Ascending aorta (tissue), 2 donors: ENCODE measurements at places on chromosomes 1 and 21.

GRCh38 chr1:20099533-20099932 lies 19.8 kb downstream of the PLA2G2D start:
- DNase-seq: no peak

DNA sequence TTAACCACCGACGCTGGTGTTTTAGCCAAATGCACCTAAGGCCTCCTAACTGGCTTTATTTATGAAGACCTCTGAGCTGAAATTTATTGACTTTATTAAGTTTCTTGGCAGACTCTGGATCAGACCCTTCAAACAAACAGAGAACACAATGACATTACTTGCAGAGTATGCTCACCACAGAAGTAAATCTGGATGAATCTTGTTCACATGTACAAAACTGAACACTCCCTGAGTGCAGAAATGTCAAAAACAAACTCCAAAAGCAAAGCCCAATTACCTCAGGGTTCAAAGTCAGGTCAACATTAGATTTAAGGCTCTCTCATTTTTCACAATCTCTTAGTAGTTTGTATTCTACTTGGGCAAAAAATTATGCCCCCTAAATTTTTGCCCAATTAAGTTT lies 218.6 kb downstream of the SLC45A1 start:
- no peak for DNase-seq

DNA sequence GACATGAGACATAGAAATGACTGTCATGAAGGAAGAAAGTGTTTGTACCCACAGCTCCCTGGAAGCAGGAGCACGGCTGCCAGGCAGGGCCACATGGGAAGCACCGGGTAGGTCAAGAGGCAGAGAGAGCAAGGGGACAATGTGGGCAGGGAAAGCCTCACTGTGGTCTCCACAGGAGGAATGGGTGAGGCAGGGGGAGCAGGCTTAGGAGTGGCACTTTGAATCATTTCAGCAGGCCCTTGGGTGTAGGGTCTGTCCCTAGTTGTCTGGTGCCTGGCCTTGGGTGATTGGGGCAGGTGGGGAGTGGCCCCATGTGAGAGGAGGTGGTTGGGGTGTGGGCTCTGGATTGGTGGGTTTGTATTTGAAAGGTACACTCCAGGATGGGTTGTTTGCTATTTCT lies 83.9 kb downstream of the PCBP3 start:
- DNase-seq: no peak

DNA sequence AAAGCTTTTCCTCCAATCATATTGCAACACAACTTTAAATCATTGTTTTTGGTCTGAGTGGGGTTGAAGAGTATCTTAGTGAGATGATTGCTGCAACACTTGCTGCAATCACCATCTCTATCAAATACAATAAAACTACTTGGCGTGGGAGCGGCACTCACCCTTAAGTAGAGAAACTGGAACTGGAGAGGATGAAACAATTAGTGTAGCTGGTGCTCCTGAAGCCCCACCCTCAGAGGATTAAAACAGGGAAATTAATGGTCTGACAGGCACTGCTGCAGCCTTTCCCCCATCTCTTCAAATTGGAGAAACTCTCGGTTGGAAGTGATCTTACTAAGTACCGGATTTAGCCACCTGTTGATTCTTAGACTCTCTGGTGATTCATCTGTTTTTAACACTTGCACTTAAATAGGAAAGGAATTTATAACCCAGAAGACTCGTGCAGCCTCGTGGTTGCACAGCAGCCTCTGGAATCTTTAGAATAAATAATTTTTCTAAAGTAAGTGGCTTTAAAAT lies 80.5 kb upstream of the KIF26B start:
- no peak for DNase-seq

DNA sequence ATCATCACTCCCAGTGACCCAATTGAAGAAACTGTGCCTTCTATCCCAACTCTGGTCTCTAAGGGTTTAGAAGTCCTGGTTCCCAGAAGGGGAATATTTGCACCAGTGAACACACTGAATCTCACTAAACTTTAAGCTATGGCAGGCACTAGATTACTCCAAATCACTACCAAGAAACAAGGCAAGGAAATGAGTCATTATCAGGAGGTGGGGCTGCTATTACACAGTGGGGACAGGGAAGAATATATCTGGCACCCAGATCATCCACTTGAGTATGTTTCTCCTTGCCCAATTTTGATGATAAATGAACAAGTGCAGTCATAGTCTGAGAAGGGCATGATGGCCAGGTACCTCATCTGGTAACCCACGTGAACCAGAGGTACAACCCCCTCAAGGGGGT lies 7.0 kb downstream of the MRPL9 start:
- DNase-seq: no peak

- DNase-seq: no peak
These were observed 17.2 kb downstream of the GNG12 start for GRCh38 chr1:67816095-67816475.

DNA sequence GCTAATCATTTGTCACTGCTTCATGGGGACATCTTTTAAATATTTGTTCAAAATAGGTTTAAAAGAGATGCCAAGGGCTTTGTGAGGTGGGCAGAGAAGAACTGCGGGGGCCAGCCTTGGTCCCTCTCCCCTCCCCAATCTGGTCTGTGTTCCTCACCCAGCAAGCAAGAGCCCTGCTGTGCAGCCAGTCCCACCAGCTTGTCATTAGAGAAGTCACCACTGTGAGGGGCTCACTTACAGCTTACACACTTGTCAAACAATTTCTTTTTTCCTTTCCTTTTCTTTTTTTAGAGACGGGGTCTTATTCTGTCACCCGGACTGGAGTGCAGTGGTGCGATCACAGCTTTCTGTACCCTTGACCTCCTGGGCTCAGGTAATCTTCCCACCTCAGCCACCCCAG lies 10.4 kb upstream of the CDK18 start:
- no peak for DNase-seq

DNA sequence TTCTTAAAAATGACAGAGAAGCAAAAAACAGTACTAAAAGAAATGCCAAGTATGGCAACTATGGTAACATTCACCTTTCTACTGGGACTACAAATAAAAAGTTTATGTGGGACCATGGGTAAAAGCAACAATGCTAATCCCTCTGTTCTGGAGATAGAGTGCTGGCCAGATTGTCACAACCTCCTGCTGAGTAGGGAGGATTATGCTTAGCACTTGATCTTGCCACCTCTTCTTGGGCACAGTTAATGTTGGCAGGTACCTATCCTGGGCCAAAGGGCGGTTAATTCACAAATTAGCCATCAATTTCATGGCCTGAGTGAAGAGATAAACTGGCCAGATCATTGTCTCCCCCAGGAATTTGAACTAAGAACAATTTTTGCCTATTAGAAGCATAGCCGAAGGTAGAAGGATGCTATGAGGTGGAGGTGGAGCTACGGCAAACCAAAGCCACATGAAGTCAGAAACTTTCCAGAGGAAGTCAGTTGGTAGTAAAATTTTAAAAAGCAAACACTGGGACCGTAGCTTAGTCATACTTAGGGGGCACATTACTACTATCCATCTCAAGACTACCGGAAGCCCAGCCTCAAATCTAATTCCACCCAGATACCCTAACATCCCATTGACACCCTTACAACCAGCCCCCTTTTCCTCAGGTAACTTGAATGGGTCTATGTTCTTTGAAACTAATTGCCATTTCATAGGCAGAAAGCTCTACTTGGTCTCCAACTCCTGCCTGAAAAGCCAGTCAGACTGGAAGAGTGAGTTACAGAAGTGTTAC lies 2.7 kb downstream of the SCYL3 start:
- DNase-seq: no peak

- DNase-seq: no peak
These were observed 330.6 kb downstream of the RPS6KC1 start for GRCh38 chr1:213381572-213382084.

GRCh38 chr1:23915466-23915865 lies 2.3 kb upstream of the CNR2 start:
- DNase-seq: no peak

GRCh38 chr1:181002582-181003172 lies 20.0 kb downstream of the STX6 start:
- no peak for DNase-seq

GRCh38 chr1:89780721-89781120 lies 40.1 kb upstream of the LRRC8D start:
- DNase-seq: no peak

DNA sequence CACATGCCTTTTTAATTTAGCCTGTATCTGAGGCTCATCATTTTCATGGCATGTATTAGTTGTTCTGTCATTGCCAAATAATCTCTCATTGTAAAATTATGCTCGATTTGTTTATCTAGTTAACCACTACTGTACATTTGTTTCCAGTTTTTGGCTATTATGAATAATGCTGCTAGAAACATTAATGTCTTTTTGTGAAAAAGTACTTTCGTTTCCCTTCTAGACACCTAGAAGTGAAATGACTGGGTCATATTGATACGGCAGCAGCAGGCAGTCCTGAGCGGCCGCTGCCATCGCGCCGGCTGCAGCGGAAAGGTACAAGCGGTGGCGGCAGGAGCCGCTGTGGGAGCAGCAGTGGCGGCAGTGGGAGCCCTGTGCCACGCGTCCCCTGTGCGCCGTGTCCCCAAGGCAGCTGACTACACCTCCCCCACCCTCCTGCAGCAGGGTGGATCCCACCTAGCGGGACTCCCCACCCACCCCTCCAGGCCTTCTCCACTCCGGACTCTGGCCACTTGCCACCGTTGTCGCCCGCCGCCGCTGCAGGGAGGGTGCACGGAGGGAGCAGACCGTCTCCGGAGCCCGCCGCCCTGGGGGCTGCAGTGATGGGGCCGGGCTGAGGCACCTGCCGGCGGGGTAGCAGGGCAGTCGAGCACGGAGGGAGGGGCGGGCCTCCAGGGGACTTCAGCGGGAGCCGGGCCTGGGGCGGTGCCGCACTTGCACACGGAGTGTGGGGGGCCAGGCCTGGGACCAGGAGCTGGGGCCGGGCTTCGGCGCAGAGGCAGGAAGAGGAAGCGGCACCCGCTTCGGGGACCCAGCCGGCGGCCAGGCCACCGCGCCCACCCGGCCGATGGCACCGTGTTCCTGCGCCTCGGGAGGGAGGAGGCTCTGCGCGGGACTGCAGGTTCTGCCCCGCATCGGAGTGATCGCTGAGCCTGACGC lies 66.8 kb upstream of the RGS7 start:
- no peak for DNase-seq

GRCh38 chr1:157194731-157195520 lies 56.7 kb upstream of the ETV3 start:
- no peak for DNase-seq

GRCh38 chr1:17717594-17718535 lies 37.3 kb upstream of the ACTL8 start:
- DNase-seq: no peak

- no peak for DNase-seq
These were observed 4.6 kb upstream of the PRDM16 start for GRCh38 chr1:3064296-3064850.

DNA sequence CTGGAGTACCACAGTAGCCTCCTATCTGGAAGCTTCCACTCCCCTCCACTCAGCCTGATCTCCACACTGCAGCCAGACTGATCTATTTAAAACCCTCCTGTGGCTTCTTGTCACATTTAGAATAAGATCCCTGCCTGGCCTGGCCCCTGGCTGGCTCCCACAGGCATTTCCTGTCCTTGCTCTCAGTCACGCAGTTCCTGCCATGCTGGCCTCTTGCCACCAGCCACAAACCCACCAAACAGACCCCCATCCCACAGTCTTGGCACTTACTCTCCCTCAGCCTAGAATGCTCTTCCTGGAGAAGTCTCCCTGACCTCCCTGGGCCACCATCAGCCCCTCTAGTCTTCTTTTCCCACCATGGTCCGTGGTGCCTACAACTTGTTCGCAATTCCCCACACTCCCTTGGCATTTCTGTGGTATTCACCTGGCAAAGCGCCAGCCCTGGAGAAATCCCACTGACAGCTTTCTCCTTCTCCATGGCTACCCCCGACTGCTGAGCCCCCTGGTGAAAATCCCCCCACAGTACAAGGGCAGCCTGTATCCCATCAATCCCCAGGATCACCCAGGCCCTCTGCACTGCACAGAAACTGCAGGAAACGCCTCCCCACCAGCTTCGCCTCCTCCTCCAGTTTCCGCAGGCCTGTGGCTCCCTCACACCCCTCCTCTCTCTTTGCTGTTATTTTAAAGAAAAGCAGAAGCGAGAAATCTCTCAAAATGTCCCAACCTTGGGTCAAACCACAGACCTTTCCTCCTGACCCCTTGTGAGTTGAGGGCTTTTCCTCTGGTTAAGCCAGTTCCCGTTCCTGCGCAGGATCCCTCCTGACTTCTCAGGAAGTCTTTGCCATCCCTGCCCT lies 94.5 kb downstream of the SYT2 start:
- DNase-seq: no peak

- peak; percentile 88 for DNase-seq
These were observed at the start of gene AGT for GRCh38 chr1:230713915-230714764. Gene AGT (minus strand): TSS chr1:230714122. CDS start chr1:230710823, 3,299 bp downstream.

GRCh38 chr1:9004700-9005394 lies 21.4 kb downstream of the SLC2A7 start:
- DNase-seq: peak; percentile 84

GRCh38 chr21:31922881-31923280 lies 50.1 kb downstream of the HUNK start:
- DNase-seq: no peak

- DNase-seq: no peak
These were observed 1317.0 kb downstream of the MRPL39 start for GRCh38 chr21:24290151-24290833.
